Kidney (tissue), 22 donors: ENCODE measurements at places on chromosomes 16 and 17. TPM values are rescaled to one million over a fixed set of nuclear protein-coding genes. Genes with fewer than 3 reads are reported as not detected.

The KIF2B gene
- not detected for polyA plus RNA-seq

The SLC12A3 gene
- polyA plus RNA-seq: 277 TPM

The SLC43A2 gene
- polyA plus RNA-seq: 60.4 TPM

The FOXN1 gene
- polyA plus RNA-seq: not detected

The XAF1 gene
- 7.9 TPM for polyA plus RNA-seq

The TELO2 gene
- 27.7 TPM for polyA plus RNA-seq

The SPDYE4 gene
- polyA plus RNA-seq: not detected

The PRSS21 gene
- polyA plus RNA-seq: not detected

The NUP93 gene
- 34.8 TPM for polyA plus RNA-seq

The ABCC11 gene
- polyA plus RNA-seq: 0.09 TPM

The OR1F1 gene
- not detected for polyA plus RNA-seq

The KRT25 gene
- not detected for polyA plus RNA-seq

GRCh38 chr16:10663146-10663545, 31.6 kb downstream of the TEKT5 start:
- DNase-seq: no peak

DNA sequence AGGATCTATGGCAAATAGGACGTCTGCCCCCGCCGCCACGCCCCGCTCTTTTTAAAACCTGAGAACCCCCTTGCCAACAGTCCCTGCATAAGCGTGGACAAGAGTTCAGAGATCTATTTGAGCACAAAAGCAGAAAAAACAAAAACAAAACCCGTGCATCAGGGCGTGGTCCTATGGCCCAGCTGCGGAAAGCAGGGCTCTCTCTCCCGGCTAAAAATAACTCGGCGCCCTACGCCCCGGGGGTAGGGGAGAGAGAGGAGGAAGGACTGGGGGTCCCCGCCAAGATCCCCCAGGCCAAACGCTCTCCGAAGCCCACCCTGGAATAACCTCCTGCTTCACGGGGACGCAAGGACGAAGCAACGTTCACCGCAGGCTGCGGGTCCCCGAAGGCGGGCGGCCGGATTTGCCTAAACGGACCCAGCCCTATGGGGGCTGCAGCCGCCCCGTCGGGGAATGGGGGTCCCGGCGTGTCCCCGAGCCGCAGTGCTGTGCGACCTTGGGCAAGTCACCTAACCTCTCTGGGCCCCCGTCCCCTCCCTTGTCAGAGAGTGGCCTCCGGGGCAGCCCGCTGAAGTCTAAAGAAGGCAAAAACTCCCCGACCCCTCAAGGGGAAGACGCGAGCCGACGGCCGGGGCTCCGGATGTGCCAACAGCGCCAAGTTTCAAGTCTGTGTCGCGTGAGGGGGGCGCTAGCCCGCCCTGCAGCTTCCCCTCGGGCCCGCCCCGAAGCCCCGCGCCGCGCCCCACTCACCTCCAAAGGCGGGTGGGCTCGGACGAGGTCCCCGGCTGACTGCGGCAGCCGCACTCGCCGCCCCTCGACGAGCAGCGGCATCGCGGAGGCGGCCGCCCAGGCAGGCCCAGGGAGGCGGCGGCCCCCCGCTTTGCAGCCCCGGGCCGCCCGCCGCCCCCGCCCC, 477 bp downstream of the NTAN1 start:
- DNase-seq: peak; percentile 32

DNA sequence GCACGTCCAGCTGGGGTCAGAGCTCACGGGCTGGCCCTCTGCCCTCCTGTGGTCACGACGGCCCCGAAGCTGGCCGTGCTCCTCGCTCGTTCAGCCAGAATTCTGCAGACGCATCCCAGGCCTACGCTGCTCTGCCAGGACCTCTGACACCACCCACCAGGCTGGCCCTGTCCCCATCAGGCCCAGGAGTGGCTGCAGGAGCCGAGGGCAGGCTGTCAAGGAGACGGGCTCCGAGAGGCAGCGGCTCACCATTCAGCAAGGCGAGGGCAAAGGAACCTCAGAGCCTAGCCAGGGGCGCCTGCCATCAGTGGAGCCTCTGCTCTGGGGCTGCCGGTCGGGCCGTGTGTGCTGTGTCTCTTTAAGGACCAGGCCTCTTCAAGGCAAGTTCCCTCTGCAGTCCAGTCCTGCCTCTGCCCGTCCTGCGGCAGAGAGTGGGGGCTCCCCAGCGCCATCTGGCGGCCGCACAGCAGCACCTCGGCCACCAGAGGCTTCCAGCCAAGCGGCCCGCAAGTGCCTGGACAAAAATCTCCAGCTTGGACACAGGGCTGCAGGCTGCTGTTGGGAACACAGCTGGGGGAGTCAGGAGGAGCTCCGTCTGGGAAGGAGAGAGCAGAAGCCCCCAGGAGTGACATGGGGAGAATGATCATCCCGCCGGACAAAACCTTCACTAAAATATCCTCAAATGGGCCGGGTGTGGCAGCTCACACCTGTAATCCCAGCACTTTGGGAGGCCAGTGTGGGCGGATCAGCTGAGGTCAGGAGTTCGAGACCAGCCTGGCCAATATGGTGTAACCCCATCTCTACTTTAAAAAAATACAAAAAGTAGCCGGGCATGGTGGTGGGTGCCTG, 7.4 kb upstream of the ABR start:
- peak; percentile 93 for DNase-seq

- DNase-seq: no peak
Observed at GRCh38 chr16:68508013-68508412, 31.1 kb upstream of the ZFP90 start.

DNA sequence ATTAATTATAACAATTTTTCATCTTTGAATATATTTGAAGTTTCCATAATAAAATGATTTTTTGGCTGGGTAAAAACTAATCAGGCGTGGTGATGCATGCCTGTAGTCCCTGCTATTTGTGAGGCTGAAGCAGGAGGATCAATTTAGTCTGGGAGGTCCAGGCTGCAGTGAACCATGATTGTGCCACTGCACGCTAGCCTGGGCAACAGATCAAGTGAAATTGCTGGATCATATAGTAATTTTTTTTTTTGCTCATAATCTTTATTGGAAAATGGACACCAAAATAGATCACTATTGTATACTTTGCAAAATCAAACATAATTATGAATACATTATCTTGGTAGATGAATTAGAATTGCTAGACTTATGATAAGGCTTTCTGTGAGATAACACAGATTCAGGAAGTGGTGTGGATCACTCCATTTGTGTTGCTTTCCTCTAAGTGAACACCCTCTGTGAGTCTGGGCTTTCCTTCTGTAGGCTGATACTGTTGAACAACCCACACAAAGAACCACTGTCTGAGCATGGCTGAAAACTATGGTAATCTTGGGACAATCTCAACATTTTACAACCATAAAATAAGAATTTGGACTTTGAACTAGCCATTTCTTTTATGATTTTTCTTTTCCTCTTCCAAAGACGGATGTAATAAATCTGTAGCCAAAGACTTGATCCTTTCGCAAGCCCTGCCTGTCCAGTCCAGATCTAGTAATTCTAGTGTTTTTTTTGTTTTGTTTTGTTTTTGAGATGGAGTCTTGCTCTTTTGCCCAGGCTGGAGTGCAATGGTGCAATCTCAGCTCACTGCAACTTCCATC, 5.6 kb upstream of the ST3GAL2 start:
- no peak for DNase-seq

- DNase-seq: no peak
Observed at GRCh38 chr16:2481676-2482075, 6.7 kb downstream of the TBC1D24 start.

DNA sequence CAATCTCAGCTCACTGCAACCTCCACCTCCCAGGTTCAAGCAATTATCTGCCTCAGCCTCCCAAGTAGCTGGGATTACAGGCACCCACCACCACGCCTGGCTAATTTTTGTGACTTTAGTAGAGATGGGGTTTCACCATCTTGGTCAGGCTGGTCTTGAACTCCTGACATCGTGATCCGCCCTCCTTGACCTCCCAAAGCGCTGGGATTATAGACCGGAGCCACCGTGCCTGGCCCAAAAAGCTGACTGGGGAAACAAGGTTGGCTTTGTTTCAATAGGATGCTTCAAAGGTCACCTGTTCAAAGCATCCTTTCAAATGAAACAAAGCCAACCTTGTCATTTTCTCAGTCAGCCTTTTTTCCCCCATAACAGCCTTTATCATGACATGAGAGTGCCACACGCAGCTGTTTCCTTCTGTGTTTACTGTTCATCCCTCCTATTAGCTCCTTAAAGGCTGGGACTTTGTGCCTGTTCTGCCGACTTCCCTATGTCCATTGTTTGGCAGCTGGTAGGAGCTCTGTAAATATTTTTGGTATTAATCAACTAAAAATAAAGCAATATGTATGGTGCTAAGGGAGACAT, 51.1 kb downstream of the ADAMTS18 start:
- no peak for DNase-seq

GRCh38 chr16:711548-712320, 3.2 kb upstream of the METRN start:
- peak; percentile 80 for DNase-seq

- DNase-seq: no peak
Observed at GRCh38 chr17:15475631-15476354, 8.4 kb upstream of the CDRT4 start.

GRCh38 chr17:9162275-9162985, 141.1 kb downstream of the NTN1 start:
- DNase-seq: no peak

GRCh38 chr17:39651923-39652586, 13.1 kb upstream of the TCAP start:
- DNase-seq: no peak

- DNase-seq: no peak
Observed at GRCh38 chr17:71500761-71501555, 619.9 kb upstream of the SOX9 start.

- DNase-seq: no peak
Observed at GRCh38 chr17:71830866-71831265, 290.0 kb upstream of the SOX9 start.

GRCh38 chr16:54503011-54503855, 216.6 kb upstream of the IRX3 start:
- DNase-seq: no peak
